T47D (cell line): ENCODE measurements at places on chromosomes 7 and 10.

DNA sequence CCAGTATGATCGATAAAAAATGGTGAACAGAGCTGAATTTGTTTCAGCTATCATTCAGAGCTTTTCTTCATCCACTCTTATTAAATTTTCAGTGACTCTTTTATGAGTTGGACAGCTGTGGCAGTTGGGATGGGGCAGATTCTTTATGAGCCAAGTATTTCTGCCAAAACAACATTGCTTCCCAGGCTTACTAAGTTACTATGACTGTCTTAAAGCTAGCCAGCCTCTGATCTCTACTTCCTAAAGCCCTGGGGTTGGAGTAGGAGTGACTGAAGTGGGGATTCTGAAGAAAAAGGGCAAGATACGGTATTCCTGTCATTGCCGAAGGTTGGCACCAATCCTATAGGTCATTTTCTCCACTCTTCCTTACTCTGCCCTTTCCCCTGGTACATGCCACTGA, 12.7 kb downstream of the RPP30 start:
- DNase-seq = no peak

DNA sequence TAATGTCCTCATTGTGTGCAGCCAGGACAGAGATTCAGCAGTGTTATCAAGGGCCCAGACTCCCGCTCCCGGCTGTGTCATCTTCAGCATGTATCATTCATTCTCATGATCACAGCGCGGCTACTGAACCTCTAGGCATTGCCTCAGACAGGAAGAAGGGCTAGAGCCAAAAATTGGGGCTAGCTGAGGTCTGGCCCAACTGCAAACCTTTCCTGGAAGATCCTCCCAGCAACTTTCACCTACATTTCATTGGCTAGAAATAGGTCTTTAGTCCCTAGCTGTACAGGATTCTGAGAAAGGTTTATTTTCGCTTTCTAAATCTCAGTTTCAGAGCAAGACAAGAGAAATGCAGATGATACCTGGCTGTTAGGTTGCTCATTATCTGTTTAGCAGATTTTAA, 81.9 kb downstream of the CREM start:
- DNase-seq = no peak

GRCh38 chr10:118370499-118370898, 28.4 kb upstream of the FAM204A start:
- DNase-seq = no peak

DNA sequence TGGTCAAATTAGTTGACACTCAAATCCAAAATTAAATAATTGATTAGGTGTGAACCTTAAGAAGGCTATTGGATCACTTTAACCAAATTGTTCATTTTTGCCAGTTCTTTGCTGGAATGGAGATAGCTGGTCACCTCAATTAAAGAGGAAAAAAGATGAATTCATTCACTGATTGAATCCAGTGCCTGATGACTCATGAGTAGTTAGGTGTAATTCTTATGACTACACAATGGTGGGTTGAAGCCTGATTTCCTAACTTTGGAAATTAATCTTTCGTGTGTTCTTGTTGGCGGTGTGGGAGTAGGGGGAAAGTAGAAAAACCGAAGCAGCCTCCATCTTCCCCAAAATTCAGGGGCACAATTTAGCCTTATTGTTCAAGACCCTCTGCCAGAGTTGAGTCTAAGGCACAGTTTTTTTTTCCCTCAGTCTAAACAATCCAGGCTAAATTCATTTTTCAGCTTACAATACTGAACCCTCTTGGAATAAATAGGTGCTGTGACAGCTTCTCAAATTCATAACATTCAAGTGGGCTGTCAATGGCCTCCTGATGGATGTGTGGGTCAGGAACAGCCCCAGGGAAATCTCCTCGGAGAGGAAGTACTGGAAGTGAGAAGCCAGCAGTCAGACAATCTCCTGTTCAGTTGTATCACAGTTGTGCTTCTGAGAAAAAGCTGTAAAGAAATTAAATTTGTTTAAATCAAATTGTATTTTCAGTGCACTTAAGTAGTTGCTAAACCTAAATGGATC, 356.6 kb downstream of the BBS9 start:
- DNase-seq = no peak

- DNase-seq = peak; percentile 11
Observed at GRCh38 chr10:30583778-30584415, 45.7 kb downstream of the LYZL2 start.
